ENCODE measurements at places on chromosomes 2 and 18.

GRCh38 chr2:44927985-44928482 lies 13.5 kb upstream of the SIX3 start:
- peak; percentile 62 for DNase-seq

DNA sequence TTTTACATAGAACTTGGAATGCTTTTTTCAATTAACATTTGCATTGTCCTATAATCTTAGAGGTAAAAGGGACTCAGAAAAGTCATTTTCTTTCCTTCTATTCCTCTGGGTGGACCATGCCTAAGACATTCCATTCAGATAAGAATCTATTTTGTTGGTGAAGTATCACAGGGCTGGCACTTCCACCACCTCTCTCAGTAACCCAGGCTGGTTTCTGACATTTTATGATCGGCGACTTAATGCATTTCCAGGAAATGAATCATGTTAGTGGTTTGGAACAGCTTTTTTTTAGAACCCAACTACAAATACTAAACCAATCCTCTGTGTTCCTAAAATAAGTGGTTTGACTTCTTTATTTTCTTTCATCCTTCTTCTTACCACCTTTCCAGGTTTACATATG lies 27.0 kb downstream of the GAD1 start:
- DNase-seq: no peak

- DNase-seq: no peak
Observed at GRCh38 chr2:154495455-154495868, 203.0 kb upstream of the KCNJ3 start.

DNA sequence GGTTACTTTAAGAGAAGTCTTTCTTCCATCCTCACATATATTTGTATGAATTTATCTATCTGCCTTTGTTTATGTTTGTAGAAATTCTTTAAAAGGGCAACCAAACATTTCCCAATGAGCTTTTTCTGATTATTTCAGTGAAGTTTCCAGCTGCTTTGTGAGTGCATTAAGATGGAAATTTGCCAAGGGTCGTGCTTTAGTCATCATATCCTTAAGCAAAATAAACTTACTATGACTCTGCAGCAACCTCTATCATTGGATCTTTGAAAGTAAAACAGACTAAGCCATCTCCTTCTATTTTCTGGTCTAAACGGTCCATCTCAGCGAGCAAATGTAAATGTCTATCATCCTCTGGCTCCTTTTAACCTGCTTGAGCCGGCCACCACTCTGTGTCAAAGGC lies 489.3 kb downstream of the SOX11 start:
- no peak for DNase-seq

DNA sequence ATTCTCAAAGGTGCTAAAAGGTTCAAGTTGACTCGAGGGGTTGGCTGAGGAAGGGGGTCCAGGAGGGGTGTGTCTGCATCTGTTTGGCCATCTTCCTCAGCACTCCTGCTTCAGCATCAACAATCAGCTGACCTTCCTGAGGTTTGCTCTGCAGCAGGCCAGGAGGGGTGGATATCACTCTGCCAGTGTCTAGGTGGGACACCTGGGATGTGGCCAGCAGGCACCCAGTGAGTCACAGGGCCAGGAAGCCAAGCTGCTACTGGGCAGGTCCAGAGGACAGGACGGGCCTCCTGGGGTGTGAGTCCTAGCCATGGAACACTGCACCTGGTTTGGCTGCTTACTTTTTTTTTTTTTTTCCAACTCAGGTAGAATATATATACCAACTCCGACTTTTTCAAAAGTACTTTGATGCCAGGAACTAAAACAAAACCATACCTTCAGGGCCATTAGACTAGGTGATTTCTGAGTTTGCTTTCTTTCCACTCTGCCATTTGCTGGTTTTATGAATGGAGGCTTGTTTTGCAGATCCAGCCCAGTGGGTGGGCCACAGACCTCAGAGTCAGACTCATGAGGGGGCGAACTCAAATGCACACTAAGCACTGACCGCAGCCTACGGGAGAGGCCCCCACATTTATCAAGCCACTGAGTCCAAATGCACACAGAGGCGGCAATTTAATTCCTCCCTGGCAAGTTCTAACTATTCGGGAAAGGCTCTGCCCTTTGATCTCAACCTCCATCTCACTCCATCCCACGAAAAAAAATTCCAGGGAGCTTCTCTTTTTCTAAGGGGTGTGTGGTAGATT lies 76.0 kb downstream of the UXS1 start:
- DNase-seq: no peak

GRCh38 chr18:55321265-55322177 lies 266.5 kb downstream of the TCF4 start:
- peak; percentile 85 for DNase-seq

DNA sequence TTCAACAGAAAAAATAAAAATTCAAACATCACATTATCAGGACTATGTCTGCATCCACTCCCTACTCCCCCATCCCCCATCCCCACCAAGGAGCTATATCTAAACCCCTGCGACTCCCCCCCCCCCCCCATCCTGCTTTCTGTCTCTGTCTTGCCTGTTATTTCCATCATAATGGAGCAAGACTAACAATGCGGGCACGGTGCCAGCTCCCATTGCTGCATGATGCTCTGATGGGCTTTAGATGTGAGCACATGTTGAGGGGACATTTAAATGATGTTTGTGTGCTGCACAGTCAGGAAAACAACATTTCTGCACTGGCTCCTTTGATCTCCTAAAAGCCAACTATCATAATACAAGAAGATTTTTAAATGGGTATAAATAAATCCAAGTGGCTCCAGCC lies 644.2 kb upstream of the SETBP1 start:
- no peak for DNase-seq

GRCh38 chr2:9525266-9525665 lies 30.4 kb downstream of the ADAM17 start:
- DNase-seq: no peak

DNA sequence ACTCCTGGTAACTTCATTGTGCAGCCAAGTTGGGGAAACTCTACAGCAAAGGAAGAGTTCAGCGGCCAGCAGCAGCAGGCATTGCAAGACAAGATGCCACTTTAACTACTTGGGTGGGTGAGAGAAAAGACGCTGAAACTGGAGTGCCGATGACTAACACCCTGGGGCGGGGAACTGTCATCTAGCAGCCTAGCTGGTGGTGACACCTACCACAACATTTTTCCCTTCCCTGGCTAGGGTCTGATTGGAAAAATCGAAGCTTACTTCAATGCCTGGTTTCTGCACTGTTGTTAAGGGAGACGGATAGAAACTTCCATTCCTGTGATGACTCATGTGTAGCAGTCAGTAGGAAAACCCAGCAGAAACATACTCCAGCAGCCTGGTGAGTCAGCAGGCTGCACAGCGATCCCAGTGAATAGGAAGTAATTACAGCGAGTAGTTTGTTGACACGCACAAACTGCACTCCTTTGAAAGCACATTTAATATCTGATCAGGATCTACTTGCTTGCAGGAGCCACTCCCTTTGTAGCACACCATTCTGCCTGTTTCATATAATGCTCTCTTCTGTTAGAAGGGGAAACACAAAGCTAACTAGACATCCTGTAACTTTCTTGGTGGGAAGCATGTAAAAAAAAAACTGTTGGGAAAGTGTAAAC lies 62.1 kb upstream of the MAPRE2 start:
- peak; percentile 38 for DNase-seq

GRCh38 chr2:19893520-19894133 lies 8.2 kb downstream of the TTC32 start:
- no peak for DNase-seq

DNA sequence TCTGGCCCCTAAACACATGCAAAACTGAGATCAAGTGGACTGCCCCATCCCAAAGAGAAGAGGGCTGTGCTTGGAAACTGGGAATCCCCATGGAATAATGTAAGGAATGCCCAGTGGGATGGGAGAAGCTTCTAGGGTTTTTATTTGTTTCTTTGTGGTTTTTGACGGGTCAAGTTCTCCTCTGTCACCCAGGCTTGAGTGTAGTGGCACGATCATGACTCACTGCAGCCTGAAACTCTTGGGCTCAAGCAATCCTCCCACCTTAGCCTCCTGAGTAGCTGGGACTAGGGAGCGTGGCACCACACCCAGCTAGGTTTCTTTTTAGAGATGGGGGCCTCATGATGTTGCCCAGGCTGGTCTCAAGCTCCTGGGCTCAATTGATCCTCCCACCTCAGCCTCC lies 101.7 kb upstream of the ZSWIM2 start:
- DNase-seq: no peak

DNA sequence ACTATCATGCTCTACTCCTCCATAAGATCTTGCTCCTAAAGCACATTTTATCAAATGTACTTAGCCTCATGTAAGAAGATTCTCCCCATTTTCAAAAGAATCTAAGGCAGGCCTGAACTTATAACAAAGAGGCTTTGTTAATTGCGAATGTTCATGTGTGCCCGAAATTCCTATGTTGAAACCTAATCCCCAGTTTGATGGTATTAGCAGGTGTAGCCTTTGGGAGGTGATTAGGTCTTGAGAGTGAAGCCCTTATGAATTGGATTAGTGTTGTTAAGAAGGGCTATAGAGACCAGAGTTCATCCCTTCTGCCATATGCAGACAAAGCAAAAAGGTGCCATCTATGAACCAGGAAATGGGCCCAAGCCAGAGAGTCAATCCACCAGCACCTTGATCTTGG lies 234.5 kb downstream of the PAX3 start:
- DNase-seq: no peak

Measured in H9 (cell line).